ENCODE measurements at places on chromosomes 13 and 19.

- no peak for DNase-seq
Measured at GRCh38 chr19:41936416-41936850, 8.2 kb upstream of the ERFL start.

- DNase-seq, result no peak
Measured at GRCh38 chr19:13381827-13382632, 124.2 kb downstream of the CACNA1A start.

- DNase-seq, result peak; percentile 81
Measured at GRCh38 chr19:47273313-47274070, 1.2 kb upstream of the INAFM1 start.

DNA sequence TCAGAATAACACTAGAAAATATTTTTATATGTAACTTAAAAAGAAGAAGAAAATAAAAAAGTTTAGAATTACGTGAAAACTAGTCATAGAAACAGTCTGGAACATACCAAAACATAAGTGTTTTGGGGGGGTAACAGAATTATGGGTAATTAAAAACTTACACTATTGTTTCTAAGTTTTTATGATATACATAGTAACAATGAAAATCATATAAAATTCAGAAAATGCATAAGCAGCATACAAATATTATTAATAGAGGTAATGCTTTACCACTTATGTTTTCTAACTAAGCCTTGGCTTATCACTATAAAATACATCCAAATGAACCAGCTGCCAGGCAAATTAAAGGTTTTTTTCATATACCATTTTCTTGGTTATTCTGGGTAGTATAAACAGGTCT, 14.9 kb downstream of the ESD start:
- no peak for DNase-seq

DNA sequence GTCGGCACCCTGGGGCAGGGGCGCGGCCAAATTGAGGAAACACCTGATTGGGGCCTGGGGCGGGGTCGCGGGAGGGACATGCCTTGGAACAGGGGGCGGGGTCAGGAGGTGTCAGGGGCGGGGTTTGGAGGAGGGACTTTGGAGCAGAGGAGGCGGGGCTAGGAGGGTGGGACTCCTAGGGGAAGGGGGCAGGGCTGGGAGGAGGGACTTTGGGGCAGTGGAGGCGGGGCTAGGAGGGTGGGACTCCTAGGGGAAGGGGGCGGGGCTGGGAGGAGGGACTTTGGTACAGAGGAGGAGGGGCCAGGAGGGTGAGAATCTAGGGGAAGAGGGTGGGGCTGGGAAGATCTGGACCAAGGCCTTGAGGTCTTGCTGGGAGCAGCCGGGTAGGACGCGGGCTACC, 21.9 kb downstream of the GRIN2D start:
- DNase-seq, result peak; percentile 72

- no peak for DNase-seq
Measured at GRCh38 chr13:24243302-24243701, 66.1 kb upstream of the C1QTNF9 start.

Measured in T-helper 2 cell (primary cell).